ENCODE measurements at places on chromosomes 5 and 9.

DNA sequence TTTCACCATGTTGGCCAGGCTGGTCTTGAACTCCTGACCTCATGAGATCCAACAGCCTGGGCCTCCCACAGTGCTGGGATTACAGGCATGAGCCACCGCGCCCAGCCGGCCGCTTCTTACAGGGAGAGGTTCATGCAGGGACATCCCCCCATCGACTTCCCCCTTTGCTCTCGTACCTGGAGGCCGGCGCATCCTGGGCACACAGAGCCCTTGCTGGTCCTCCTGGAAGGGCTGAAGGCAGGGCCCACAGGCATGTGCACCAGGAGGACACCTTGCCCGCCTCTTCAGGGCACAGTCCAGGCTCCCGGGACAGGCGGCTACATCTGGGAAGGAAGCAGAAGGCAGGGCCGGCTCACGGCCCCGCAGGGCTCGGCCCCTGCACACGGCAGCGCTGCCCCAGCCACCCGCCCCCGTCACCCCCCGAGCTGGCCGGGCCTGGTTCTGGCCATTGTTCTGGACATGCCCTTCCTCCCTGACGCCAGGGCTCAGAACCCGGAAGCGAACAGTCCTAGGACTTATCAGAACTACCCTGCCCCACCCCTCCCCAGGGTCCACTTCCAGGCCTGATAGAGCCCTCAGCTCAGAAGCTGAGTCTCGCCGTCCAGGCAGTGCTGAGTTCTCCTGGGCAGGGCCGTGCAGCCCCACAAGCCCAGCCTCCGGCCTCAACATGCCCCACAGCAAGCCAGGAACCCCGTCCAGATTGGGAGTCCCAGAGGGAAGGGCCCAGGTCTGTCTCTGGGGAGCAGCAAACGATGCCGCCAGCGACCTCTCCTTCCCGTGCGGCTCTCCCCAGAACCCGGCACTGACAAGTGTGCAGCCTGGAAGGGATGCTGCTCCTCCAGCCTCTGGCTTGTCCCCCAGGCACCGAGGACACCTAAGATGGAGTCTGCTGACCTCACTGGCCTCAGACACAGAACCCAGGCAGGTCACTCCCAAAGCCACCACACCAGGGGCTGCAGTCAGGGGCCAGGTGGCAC, 2.9 kb downstream of the NPDC1 start:
- no peak for DNase-seq

GRCh38 chr9:6121707-6122106, 93.9 kb upstream of the IL33 start:
- DNase-seq = no peak

- no peak for DNase-seq
These were observed 151.6 kb upstream of the PHYKPL start for GRCh38 chr5:178383919-178384815.

DNA sequence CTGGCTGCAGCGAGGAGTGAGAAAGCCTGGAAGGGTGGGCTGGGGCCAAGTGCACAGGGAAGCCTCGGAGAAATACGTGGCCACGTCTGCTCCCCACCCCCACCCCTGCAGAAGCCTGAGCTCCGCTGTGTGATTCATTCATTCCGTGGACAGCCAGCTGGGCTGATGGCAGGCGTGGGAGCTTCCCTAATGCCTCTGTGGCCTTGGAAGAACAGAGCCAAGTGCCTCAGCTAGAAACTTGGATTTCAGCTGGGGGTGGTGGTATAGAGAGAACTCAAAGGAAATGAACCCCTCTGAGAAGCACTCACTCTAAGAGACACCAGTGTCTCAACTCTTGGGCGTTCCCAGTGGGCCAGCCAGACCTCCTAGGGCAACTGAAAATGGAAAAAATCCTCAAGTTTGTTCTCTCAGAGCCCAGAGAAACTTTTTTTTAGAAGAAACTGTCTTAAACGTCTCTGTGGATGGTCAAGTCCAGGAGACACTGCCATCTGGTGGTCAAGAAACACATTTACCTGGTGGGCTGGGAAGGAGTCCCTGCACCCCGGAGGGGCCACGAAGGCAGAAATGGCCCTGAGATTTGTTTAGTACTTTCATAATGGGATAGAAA, 18.0 kb downstream of the ATOX1 start:
- peak; percentile 89 for DNase-seq

- DNase-seq = no peak
These were observed 161.5 kb downstream of the CARTPT start for GRCh38 chr5:71880536-71880935.

DNA sequence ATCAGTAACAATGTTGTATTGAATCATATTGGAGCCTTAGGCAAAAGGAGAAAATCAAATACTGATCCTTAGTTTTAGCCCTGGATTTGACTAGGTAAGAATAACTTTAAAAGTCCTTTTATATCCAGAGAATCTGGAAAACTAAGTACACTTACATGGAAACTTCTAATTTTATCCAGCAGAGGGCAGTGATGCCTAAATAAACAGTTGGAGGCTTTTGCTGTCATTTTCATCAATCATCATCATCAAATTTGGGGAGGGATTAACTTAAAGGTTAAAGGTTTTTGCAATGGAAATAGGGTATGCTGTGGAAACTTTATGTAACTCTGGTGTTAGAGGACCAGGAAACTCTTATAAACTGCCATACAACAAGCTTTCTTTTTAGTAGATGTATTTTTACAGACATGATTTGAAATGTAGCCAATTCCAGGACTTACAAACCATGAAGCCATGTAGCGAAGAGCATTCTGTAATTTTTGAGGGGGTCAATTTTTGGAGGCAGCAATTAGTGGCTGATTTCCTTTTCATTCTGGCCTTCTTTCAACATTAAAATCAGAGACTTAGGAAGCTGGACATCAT, 112.7 kb downstream of the OSTF1 start:
- no peak for DNase-seq

GRCh38 chr5:37886242-37886905, 46.5 kb upstream of the GDNF start:
- no peak for DNase-seq

DNA sequence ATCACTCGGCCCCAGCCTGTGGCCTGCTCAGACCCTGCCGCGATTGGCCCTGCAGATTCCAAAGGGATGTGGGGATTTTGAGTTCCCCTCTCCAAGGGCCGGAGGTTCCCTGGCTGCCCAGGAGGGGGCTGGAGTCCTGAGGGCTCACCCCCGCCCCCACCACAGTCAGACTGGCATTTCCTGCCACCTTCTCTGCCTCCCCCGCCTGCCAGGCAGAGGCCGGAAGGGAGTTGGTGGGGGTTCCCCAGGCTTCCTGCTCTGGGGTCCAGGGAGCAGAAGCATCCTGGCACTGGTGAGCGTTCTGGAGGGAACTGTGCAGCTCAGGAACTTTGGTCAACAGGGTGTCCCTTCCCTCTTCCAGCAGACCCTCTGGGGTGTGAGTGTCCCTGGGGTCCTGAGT, 70.6 kb downstream of the RXRA start:
- DNase-seq = no peak

GRCh38 chr5:148912714-148913398, 86.4 kb downstream of the ADRB2 start:
- no peak for DNase-seq

GRCh38 chr9:78397454-78397853, 100.5 kb downstream of the PSAT1 start:
- DNase-seq = no peak

DNA sequence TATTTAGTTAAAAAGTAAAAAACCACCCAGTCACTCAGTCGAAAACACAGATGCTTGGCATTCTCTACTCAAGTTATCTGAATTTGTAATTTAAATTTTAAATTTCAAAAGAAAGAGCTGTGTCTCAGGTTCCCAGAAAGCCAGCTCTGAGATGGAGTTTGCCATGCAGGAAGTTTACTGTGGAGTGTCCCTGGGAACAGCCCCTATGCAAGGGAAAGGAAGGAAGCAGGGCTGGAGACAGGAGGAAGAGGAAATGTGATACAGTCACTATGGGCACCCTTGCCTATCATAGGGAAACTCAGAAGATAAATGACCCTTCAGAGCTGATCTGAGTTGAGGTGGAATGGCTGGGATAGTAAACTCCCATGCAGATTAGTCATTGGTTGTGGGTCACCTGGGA, 408.8 kb upstream of the ACTBL2 start:
- no peak for DNase-seq

DNA sequence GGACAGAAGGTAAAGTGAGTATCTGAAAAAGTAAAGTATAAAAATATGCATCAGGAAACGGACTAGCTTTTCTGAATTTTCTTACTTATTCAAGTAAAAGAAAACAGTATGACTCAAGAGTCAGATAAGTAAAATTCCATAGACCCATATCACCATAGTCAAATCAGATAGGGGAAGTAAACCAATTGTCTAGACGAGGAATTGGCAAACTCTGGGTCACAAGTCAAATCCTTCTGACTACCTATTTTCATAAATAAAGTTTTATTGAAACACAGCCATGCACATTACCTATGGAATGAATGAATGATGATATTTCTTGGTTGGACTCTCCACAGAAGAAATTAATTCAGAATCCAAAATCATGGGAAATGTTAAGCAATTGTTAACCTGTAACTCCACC, 59.1 kb upstream of the TMC1 start:
- no peak for DNase-seq

- no peak for DNase-seq
These were observed 123.6 kb downstream of the PALM2AKAP2 start for GRCh38 chr9:109903515-109904138.

GRCh38 chr5:95007921-95008597, 276.8 kb downstream of the MCTP1 start:
- no peak for DNase-seq

DNA sequence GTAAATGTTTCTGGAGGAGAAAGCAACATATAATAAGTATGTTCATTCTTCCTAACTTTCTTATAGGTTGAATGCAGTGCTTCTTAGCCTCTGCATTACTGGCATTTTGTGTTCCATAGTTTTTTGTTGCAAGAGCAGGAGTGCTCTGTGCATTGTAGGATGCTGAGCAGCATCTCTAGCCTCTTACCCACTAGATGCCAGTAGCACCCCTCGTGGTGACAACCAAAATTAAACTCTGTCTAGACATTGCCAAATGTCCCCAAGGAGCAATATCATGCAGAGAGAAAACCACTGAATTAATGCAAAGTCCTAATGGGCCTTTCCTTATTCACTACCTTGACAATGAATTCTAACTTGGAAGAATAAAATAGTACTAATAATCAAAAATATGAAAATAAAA, 147.0 kb downstream of the GLIS3 start:
- DNase-seq = no peak

GRCh38 chr9:3692606-3693005, 166.8 kb upstream of the RFX3 start:
- no peak for DNase-seq

DNA sequence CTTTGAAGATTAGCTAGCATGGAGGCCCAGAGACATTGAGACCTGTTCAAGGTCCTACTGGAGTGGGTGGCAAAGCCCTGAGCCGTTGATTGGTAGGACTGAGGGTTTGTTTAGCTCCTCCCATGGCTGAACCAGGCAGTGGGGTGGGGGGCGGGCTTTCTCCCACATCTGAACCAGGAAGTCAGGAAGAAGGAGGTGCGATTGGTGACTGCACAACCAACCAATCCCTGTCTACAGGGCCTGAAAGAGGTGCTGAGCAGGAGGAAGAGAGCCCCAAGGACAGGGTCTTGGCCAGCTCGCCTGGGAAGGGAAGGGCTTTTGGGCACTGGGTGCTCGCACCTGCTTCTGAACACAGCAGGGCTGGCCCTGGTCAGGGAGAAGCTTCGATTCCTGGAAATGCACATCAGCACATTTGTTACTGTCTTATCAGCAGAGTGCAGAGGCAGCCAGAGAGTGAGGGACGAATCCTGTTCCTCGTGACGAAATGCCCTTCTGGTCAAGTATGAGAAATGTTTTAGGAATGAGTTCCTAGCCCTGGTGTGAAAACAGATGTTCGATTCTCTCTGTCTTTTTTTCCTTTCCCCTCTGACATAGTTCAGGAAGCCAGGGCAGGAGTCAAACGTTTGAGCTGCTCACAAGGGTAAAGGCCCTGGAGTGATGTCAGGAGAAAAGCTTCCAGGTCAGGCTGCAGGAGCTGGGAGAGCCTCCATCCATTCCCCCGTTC, 294.8 kb upstream of the KLF4 start:
- DNase-seq = peak; percentile 45

DNA sequence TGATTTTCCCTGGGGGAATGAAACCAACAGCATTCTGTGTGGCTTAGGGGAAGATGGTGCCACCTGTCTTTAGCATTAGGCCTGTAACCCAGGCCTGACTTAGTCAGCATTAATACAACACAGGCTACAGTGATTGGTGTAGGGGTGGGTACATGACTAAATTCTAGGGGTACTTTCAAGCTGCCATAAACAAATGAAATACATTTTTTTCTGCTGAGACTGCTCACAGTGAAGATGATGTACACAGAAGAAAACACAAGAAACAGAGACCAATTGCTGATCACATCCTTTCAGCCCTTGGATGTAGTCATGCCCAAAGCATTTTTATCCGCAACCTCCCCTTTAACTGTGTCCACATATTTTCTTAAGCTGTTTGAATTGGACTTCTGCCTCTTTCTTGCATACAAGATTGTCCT, 527.2 kb downstream of the KCTD16 start:
- DNase-seq = no peak

- DNase-seq = no peak
These were observed 130.1 kb upstream of the C9orf72 start for GRCh38 chr9:27703216-27703980.

GRCh38 chr5:134604908-134605307, 27.7 kb downstream of the SAR1B start:
- DNase-seq = no peak

GRCh38 chr5:130400091-130400490, 495.8 kb downstream of the CHSY3 start:
- DNase-seq = no peak

- no peak for DNase-seq
These were observed 376.9 kb upstream of the IRX4 start for GRCh38 chr5:2259494-2260107.

GRCh38 chr5:77356740-77357139, 135.4 kb downstream of the WDR41 start:
- DNase-seq = no peak

DNA sequence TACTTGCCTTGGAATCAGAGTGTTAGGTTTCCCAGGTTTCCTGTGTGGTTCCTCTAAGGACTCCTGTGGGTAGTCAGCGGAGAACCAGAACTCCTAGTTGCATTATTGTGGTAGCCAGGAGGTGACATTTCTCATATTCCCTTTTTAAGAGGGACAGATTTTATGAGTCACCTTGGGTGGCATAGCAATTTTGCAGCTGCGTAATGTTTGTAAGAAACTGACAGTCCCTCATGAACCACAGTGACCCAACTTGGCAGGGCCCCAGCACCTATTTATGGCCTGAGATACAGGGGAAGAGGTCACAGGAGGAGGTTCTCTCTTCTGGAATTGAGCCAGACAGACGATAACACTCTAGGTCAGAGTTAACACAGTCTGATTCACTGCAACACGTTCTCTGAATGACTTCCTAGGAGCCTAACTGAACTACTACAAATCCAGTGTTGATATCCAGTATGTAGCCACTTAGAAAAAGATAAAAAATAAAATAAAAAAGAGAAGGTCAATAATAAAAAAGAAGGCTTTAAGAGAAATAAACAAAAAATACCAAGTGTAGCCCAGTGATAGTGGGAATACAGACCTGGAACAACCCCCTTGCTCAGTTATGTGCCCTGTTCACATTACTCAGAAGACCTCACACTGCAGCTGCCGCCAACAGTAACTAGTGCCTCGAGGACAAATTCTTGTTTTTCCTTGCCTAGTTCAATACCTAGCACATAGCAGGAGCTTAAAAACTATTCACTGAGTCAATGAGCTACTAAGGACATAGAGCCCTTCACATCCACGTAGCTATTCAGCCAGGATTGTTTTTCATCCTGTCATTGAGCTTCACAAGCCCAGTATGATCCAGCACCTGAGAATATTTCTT, 50.7 kb upstream of the VLDLR start:
- DNase-seq = peak; percentile 88

- DNase-seq = no peak
These were observed 41.8 kb downstream of the GRAMD2B start for GRCh38 chr5:126464959-126465358.

Data from lower leg skin (tissue), 4 donors.